ENCODE measurements at places on chromosomes 1 and 21. TPM values are rescaled to one million over a fixed set of nuclear protein-coding genes. Genes with fewer than 3 reads are reported as not detected.

DNA sequence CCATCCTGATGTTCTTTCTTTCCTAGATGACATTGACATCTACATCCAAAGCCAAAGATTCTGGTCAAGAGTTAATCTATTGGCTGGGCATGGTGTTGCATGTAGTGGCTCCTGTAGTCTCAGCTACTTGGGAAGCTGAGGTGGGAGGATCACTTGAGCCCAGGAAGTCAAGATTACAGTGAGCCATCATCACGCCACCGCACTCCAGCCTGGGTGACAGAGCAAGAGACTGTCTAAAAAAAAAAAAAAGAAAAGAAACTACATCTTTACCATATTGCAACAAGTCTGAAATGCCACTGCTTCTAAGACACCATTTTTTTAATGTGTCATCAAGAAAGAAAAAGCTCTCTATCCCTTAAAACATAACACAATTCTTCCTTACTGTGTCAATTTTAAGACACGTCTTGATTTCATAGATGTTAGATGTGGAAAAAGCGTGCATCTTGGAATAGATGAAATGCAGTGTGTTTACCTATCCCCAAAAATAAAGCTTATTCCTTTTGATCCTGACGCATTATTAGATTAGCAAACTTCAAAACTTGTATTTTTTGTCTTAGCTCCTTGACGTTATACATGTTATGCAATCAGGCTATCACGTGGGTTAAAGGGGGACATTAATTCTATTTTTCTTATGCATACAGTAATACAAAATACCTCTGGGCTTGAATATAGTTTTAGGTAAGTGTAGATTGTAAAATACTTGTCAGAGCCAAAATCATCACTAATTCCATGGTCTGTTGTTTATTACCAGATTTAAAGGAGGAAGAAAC lies 46.3 kb downstream of the ELAPOR1 start:
- no peak for ATAC-seq

GRCh38 chr1:221801251-221801661 lies 59.4 kb upstream of the DUSP10 start:
- ATAC-seq = no peak

RXFP4 gene
- total RNA-seq = not detected

GRCh38 chr21:29403301-29403700 lies 104.6 kb downstream of the BACH1 start:
- no peak for ATAC-seq

TIE1 gene
- total RNA-seq = 42.6 TPM

C1orf141 gene
- total RNA-seq = not detected

DNA sequence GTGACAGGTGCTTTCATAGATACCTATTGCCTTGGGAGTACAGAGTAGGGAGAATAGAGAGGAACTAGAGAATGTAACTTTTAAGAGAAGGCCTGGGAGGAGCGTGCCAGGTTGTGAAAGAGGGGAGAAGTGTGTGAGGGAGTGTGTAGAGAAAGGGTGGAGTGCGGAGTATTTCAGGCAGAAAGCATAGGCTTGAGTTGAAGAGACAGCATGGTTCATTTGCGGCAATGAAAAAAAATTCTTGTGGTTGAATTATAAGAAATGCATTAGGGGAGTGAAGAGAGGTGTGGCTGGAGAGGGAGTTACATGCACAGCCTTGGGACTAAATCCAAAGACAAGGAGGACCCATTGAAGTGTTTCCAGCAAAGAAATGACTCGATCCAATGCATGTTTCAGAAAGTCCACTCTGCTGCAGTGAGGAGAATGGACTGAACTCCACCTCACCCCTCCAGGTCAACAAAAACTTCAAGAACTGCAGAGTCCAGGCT lies 81.7 kb upstream of the ADAM30 start:
- ATAC-seq = no peak

ABL2 gene
- 18.4 TPM for total RNA-seq

TFF2 gene
- not detected for total RNA-seq

HSD3B2 gene
- not detected for total RNA-seq

TMED5 gene
- 63.3 TPM for total RNA-seq

SGIP1 gene
- total RNA-seq = 6.5 TPM

DNA sequence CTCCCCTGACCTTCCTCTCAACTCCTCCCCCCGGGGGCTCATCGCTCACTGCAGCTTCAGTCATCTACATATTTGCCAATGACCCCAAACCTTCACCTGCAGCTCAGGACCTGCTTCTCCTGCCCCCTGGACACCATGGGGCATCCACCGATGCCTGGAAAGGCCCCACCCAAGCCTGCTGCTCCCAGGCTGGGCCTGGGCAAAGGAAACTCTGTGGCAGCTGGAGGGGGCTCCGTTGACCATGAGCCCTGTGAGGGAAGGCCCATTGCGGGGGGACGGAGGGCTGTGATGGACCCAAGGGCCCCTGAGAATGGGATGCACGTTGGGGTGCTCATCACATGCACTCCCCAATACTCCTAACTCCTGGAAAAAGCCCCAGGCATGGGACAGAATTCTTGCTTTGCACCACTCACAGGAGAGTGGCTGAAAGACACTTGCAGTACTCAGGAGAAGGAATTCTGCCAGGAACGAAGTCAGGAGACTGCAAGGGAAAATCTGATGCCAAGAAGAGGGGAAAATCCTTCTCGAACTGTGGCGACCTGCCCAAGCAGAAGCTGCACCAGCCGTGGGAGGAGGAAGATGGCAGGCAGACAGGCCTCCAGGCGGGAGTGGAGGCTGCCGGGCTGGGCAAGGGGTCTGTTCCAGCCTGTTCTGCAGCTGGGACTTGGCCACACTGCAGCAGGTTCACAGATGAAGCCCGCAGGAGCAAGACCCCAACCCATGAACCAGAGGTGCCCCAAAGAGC lies 18.4 kb downstream of the MATN1 start:
- ATAC-seq = no peak

DNA sequence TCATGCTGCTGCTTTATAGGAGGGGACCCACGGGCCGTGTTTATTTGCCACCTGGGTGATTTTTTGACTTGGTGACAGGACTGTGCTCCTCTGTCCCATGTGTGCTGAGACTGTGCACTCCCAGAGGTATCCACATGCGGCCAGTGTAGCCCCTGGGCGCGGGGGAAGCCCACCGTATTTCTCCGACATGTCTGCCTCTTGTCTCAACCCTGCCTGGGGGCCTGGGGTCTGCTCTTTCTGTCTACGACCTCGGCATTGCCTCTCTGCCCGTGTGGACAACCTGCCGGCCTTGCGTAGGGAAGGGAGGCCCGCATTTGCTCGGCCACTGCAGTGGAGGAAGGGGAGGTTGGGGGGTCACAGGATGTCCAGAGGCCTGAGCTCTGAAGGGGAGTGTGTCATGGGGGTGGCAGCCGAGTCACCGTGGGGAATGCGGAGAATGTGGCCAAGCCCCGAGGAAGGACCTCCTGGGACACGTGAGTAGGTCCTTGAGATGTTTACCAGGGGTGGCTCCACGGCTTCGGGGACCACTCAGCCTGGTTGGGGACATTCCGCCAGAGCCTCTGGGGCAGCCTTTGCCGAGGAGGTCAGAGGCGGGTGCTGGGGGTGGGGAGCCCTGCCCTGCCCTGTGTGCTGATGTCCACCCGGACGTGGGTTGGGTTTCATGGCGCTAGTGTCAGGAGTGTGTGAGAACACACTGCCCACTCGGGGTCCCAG lies 11.0 kb downstream of the PRKCZ start:
- ATAC-seq = no peak

CADM3 gene
- total RNA-seq = 23.4 TPM

DNA sequence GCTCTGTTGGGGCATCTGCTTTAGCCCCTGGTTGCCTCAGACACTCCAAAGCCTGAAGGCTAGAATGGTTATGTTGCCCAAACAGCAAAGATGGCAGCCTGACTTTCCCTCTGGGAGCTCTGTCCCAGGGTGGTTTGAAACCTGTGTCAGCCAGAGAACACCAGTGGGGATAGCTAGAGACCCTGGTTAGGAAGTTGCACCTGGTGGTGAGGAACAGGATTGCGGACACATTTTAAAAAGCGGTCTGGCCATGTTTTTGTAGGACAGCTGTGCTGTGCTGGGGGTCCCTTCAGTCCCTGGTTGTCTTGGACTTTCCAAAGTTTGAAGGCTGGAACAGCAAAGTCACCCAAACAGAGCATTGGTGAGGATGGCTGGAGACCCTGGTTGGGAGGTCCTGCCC lies 87.8 kb downstream of the DNM3 start:
- ATAC-seq = no peak

- peak; percentile 4 for ATAC-seq
Observed at GRCh38 chr1:234912548-234913277, 215.9 kb downstream of the TOMM20 start.

LIN28A gene
- not detected for total RNA-seq

DNA sequence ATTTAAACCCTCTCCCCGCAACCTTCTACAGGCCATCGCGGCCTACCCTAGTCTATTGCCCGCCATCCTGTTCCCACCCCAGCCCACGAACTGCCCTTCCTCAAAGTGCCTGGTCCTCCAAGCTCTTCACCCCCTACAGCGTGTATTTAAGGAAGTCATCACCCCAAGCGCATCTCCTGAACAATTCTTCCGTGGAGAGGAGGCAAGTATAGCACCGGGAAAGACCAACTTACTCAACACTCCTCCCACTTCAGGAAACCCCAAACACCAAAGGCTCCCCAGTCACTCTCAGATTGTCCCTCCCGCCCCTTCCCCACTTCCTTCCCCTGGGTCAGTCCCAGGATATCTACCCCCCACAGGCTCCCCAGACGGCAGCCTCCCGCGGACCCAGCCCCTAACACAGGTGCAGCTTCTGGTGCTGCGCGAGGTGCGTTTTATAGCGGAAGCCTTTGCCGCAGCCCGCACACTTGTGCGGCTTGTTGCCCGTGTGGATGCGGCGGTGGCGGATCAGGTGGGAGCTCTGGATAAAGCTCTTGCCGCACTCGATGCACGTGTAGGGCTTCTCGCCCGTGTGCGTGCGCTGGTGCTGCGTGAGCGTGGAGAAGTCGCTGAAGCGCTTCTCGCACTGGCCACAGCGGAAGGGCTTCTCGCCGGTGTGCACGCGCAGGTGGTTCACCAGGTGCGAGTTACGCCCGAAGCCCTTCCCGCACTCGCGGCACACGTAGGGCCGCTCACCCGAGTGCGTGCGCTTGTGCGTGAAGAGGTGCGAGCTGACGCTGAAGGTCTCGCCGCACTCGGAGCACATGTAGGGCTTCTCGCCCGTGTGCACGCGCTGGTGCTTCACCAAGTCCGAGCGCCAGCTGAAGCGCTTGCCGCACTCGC lies 25.5 kb downstream of the ZNF697 start:
- no peak for ATAC-seq

DNA sequence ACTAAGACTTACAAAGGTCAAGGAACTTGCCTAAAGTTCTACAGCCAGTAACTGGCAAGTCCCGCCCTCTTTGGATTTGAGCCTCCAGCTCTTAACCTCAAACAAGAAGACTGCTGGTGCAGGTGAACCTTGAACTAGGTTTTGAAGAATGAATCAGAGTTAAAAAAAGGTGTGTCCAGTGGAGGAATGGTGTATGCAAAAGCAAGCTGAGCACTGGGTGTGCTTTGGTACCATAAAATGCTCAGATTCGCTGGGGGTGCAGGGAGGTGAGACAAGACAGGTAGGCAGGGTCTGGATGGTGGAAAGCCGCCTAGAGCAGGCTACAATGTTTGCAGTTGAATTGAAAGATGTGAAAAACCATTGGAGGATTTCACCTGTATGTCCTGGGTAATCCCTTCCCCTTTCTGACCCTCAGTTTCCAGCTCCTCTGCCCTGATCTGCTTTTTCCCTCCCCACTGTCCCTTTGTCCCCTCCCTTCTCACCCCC lies 39.8 kb downstream of the FOXD2 start:
- no peak for ATAC-seq

GRCh38 chr21:41110664-41111063 lies 57.3 kb upstream of the BACE2 start:
- ATAC-seq = no peak

SNAPIN gene
- total RNA-seq = 77.4 TPM

All from gastroesophageal sphincter (tissue), 4 donors.